Activated CD4-positive, alpha-beta T cell treated with anti-CD3 and anti-CD28 coated beads for 48 hours (primary cell): ENCODE measurements at places on chromosomes 5 and 9.

DNA sequence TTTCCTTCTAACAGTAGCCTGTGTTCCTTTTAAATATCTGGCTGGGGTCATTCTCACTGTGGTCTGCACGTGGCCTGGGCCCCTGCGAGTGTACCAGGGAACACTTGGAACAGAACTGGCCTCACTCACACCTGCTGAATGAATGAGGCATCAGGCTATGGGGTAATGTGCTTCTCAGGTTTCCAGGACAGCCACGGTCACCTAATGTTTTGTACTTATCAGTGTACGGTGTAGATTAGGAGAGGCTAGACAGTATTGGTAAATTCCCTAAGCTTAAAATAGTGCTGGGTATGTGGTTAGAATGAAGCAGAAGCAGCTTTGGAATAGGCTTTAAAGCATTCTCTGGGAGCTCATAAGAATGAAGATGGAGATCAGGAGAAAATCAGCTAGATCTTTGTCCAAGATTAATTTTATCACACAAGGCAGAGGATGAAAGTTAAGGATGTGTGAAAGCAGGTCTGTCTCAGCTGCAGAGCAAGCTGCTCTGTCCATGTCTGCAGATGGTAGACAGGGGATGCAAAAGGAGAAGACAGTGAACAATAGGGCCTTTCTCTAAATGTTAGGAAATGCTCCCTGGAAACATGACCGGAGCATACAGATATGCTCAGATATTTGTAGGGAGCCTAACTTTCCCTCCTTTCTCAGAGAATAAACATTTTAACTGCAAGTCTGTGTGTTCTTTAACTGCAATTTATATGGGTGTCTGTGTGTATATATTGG lies 267.5 kb downstream of the NR3C1 start:
- no peak for DNase-seq

- no peak for DNase-seq
Observed at GRCh38 chr5:139955616-139956273, 87.4 kb downstream of the NRG2 start.

DNA sequence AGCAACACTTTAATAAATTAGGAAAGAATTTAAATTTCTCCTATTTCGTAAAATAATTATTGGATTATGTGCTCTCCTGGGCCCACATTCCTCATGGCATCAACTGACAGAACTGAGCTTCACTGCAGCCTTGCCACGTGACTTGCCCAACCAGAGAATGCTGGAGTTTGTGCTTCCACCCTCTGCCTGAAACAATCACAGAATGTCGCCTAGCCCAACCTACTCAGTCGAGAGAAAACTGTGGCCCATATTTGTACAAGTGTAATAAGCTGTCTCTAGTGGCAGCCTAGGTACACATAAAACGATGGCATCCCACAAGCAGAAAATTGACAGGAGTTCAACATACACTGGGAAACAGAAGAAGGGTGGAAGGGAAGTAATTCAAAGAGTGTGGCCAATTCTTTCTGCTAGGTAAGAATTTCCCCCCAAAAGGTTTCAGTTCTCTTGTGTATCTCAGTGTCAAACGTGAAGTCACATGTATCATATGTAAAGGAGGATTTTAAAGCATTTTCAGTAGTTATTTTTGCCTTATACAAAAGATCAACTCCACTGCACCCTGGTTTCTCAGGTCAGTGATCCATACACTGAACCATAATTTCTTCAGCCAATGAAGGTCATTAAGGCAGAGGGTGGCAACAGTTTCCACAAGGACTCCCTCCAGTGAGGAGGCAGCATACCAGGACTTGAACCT lies 41.7 kb downstream of the ZNF608 start:
- no peak for DNase-seq

DNA sequence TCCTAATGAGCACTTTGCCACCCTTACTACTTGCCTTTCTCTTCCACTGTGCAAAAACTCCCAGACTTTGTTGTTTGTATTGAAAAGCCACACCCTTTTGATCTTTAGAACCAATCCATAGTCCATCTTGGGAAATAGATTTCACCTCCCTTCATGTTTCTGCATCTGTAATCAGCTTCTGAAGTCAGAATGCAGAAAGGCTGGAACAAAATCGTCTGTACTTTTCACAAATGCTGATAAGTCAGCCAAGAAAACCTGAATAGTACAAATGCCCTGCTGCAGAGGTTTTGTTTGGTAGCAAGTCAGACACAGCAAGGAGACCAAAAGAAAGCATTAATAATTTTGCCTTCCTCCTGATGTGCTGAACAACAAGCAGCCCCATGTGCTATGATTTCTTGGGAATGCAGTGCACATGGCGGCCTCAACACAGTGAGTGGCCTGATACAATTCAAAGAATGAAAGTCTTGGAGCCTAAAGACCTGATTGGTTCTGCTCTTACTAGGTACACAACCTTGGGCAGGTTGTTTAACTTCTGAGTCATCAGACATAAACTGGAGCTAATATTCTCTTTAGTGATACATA lies 59.2 kb upstream of the STK32A start:
- no peak for DNase-seq

GRCh38 chr5:137600721-137601360 lies 101.7 kb upstream of the SPOCK1 start:
- DNase-seq, result no peak
